Kidney (tissue), 22 donors: ENCODE measurements at places on chromosomes 5 and 9. TPM values are rescaled to one million over a fixed set of nuclear protein-coding genes. Genes with fewer than 3 reads are reported as not detected.

SH3PXD2B gene
- 3.1 TPM for polyA plus RNA-seq

HMMR gene
- 0.58 TPM for polyA plus RNA-seq

DMRT3 gene
- not detected for polyA plus RNA-seq

MLANA gene
- not detected for polyA plus RNA-seq

ITGA1 gene
- 13.3 TPM for polyA plus RNA-seq

BTNL9 gene
- 8.6 TPM for polyA plus RNA-seq
